Central memory CD4-positive, alpha-beta T cell (primary cell): ENCODE measurements at places on chromosomes 4 and X.

GRCh38 chr4:86319390-86319789 is 40.5 kb downstream of the MAPK10 start:
- no peak for DNase-seq

- DNase-seq, result no peak
These were observed 35.9 kb upstream of the PPA2 start for GRCh38 chr4:105509714-105510113.

GRCh38 chr4:3823496-3824341 is 57.5 kb downstream of the ADRA2C start:
- DNase-seq, result no peak

GRCh38 chr4:40152637-40153036 is 44.2 kb upstream of the RHOH start:
- peak; percentile 38 for DNase-seq

- DNase-seq, result no peak
These were observed 102.5 kb downstream of the EFNB1 start for GRCh38 chrX:68931345-68931744.

GRCh38 chrX:69156638-69157037 is 8.6 kb downstream of the PJA1 start:
- no peak for DNase-seq

DNA sequence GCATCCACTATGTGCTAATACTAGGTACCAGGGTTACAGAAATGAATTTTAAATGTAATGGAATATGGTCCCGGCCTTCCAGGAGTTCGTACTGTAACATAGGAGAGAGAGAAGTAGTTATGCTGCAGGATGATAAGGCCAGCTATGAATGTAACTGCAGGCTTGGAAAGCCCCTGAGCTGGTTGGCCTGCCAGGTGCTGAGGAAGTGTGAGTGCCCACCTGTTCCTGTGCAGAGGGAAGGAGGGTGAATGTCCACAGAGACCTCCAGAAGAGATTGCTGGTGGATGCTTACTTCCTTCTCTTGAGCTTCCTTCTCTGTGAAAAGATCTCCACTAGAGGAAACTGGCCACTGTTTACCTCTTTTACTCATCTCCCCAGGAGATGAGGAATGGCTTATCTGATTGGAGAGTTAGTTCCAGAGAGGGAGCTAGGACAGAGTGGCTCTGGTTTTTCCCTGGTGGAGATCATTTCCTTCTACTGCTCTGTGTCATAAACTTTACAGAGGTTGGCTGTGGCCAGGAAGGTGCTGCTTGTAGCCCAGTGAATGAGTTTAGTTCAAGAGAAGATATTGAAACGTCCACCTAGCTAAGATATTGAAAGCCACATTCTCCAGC is 114.0 kb upstream of the LNX1 start:
- no peak for DNase-seq

GRCh38 chr4:101009471-101009870 is 337.9 kb downstream of the PPP3CA start:
- DNase-seq, result no peak

- no peak for DNase-seq
These were observed 1392.8 kb upstream of the TENM3 start for GRCh38 chr4:180850318-180850940.

DNA sequence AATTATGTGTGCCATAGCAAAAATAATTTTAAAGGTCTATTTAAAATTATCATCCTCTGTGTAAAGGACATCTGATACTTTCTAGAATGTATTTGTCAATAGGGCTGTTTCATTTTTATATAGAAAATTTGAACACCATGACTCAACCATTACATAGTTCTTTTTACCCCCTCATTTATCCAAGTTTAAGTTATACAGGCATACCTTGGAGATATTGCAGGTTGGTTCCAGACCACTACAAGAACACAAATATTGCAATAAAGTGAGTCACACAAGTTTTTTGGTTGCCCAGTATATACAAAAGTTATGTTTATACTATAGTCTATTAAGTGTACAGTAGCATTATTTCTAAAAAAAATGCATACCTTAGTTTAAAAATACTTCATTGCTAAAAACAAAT is 130.4 kb downstream of the MSL3 start:
- DNase-seq, result no peak

GRCh38 chrX:107348051-107348450 is 101.4 kb upstream of the FRMPD3 start:
- no peak for DNase-seq

DNA sequence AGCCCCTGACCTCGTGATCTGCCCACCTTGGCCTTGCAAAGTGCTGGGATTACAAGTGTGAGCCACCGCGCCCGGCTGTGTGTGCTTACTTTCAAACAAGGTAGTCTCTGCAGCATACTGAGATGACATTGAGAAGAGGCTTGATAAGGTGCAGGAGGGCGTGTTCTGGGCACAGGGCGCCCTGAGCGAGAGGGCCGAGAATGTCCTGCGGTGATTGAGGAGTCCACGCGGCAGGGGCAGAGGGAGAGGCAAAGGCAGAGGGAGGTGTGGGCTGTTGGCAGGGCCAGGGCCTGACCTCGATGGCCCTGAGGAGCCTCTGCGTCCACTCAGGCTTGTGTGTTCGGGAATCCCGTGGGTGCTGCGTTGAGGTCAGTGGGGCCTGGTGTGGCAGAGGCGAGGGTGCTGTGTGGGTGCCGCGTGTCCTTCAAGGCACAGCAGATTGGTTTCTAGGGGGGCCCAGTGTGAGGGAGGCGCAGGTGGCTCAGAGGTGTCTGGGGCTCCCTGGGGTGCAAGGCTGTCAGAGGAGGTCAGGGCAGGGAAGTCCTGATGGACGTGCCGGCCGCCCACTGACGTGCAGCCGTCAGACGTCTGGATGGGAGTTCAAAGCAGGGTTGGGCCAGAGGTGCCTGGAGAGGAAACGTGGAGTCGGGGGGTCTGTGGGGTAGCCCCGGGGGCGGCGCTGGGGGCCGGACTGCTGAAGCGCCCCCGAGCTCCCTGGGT is 12.1 kb downstream of the PCGF3 start:
- DNase-seq, result no peak

GRCh38 chr4:16860516-16860915 is 37.9 kb downstream of the LDB2 start:
- DNase-seq, result no peak

DNA sequence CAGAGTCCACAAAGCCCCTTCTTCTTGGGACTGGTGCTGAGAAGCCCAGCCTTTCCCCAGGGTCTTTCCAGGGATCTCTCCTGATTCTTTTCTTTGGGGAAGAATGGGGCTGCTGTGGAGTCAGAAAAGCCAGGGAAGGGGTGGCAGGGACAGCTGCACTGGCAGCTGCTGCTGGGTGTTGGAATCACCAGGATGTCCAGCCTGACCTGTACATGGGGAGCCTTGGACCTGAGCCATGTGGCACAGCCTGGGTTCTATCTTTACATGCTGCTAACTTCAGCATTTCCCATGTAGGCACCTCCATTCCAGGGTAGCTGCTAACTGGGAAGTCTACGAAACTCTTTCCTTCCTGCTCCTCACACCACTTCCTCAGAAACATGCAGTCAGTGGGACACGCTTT is 36.0 kb downstream of the MED28 start:
- no peak for DNase-seq

DNA sequence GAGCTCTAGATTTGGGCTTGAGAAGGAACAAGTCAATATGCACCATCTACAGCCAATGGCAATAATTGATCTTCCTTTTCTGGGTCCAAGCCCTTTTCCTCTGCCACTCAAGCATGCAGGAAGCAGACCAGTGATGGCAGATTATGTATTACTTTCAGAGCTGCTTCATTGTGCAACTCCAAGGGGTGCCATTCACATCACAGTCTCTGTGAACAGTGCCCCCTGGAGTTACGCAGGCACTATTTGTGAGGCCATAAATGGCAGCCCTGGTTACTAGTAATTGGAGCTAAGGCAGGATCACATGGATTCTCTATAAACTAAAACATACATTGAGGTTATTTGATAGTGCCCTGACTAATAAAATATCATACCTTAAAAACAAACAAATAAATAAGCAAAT is 313.4 kb upstream of the SLC7A11 start:
- DNase-seq, result no peak

- no peak for DNase-seq
These were observed 42.9 kb upstream of the PLS3 start for GRCh38 chrX:115518113-115518512.

- DNase-seq, result no peak
These were observed 24.1 kb upstream of the ALB start for GRCh38 chr4:73379946-73380345.

- peak; percentile 45 for DNase-seq
These were observed 13.3 kb downstream of the PDZD4 start for GRCh38 chrX:153816831-153817690.

DNA sequence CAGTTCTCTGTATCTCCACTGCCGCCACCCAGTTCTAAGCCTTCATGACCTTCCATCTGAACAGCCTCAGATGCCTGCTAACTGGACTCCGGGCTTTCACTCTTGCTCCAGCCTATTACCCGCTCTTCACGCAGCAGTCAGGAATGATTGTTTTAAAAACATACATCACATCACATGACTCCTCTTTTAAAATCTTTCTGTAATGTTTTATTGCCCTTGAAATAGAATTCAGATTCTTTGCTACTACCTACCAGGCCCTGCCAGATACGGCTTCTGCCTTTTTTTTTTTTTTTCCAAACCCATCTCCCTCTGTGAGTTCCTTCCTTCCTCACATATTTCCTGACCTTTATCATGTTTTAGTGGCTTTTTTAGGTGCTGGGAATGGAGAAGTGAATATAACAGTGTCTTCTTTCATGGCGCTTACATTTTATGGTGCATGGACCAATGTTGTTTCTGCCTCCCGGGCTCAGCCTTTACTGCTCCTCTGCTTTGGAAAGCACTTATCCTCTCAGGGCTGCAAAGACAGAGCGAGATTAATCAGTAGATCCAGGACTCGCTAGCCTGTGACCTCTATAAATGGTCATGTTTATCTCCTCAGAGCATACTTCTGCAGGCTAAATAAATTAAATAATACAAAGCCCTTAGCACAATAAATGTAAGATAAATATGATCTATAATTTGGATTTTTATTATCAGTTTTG is 58.0 kb downstream of the FBXO8 start:
- DNase-seq, result no peak

- no peak for DNase-seq
These were observed 170.3 kb downstream of the VEGFC start for GRCh38 chr4:176622251-176622948.

- DNase-seq, result no peak
These were observed 38.5 kb upstream of the POU3F4 start for GRCh38 chrX:83469551-83469950.

- DNase-seq, result no peak
These were observed 3.1 kb downstream of the SLITRK4 start for GRCh38 chrX:143632625-143633410.

GRCh38 chrX:100652266-100652665 is 8.3 kb downstream of the SRPX2 start:
- no peak for DNase-seq

DNA sequence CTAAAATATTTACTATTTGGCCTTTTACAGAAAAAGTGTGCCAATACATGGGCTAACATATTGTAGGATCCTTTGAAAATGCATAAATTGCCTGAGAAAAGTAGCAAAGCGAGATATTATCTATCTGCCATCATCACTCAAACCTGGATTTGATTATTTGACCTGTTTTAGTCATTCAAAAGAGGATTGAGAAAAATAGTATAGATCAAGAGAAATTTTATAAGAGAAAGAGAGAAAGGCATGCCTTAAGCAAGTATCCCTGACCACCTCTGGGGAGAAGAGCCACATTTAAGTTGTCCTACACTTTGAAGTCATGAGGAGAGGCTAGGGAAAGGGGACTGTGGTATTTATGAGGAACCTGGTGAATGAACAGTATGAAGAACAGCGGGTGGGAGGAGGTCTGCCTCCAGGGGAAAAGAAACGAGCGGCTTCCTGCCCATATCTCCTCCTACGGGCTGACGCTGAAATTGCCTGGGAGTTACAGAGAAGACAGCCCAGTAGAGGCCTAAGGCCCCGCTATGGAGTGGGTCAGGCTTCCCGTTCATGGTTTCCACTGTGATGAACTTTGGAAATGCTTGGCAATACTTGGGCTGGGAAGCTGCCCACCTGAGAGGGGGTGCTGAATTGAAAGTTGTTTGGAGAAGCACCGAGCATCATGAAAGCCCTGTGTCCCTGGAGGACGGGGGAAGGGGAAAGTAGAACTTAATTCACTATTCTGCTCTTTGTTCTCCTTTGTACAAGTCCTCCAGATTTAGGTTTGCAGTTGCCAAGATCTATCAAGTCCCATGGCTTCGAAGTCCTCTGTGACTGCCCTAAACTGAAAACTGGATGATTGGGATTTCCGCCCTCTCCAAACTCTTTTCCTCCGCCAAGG is 106.9 kb upstream of the ACSL4 start:
- DNase-seq, result no peak

DNA sequence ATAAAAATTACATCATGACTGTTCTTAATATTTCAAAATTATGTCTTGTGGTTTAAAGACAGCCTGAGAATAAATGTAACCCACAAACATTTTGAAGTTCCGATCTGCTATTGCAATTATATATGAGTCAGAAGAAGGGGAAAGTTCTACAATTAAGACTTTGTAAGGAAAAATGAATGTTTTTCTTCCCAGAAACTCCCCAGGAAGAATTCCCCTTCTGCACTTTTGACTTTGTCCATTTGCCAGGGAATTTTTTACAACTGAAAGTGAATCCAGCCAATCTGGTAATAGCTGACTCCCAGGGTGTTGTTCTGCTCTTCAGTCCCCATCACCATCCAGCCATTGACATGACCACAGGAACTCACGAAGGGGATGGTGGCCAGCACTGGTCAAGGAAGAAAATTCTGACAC is 61.6 kb upstream of the NOCT start:
- no peak for DNase-seq

DNA sequence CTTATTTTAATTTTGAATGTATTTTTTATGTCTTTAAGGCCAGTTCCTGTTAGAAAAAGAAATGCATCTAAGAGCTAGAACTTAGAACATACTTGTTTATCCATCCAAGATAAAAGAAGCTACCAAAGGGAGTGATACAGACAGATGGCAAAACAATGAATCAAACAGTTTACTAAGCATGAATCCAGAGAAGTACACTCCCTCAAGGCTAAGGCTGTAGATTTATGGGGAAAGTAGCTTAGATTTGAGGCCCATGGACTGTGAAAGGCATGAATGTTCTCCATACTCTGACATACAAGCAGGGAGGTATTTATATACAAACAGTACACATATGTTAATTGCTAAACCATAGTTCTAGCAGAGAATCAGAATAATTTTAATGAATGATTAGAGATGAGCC is 255.3 kb upstream of the NRK start:
- no peak for DNase-seq

DNA sequence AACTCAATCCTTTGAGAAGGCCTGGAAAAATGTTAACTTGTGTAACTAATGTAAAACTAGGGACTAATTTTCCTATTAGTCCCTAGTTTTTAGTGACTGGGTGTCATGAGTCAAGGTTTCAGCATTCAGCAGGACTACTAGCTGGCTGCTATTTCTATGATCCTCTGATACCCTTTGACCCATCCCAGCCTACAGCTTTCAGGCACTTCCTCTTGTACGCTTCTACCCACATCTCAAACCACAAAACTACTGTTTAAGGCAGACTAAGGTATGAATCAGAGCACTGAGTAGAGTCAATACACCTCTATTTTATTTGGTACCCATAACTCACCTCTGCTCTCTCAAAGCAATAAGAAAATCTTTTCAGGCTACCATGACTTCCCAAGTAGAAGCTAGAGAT is 809.6 kb downstream of the PDHA2 start:
- no peak for DNase-seq

- DNase-seq, result no peak
These were observed 97.8 kb upstream of the GPC4 start for GRCh38 chrX:133513123-133513522.
